ENCODE measurements at places on chromosomes 12 and 14. TPM values are rescaled to one million over a fixed set of nuclear protein-coding genes. Genes with fewer than 3 reads are reported as not detected.

The HOXC10 gene
- not detected for total RNA-seq

The STXBP6 gene
- total RNA-seq = 33.5 TPM

- ATAC-seq = no peak
Measured at GRCh38 chr12:18074001-18074400, 16.0 kb downstream of the RERGL start.

DNA sequence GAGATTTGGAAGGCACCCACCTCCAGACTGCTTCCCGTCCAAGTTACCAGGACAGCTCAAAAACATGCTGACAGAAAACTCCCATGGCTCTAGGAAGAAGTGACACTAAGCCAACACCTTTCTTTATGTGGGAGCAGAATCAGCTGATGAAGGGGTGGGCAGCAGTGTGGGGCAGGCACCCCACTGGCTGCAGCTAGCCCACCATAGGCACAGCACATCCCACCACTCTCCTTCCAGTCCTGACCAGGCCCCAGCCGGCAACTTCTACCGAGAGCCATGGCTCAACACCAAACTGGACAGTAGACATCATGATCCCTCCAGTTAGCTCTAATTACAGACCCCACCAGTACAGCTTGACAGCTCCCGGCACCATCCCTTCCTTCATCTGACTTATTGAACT is 45.0 kb downstream of the SH2B3 start:
- no peak for ATAC-seq

GRCh38 chr12:10088955-10089900 is 9.6 kb downstream of the CLEC1A start:
- no peak for ATAC-seq

- ATAC-seq = no peak
Measured at GRCh38 chr12:13337791-13338190, 141.3 kb downstream of the EMP1 start.

Data from gastroesophageal sphincter (tissue), 4 donors.